ENCODE measurements at places on chromosomes 16 and 17. TPM values are rescaled to one million over a fixed set of nuclear protein-coding genes. Genes with fewer than 3 reads are reported as not detected.

GRCh38 chr16:85846461-85846860 is 47.0 kb downstream of the COX4I1 start:
- DNase-seq = no peak

DNA sequence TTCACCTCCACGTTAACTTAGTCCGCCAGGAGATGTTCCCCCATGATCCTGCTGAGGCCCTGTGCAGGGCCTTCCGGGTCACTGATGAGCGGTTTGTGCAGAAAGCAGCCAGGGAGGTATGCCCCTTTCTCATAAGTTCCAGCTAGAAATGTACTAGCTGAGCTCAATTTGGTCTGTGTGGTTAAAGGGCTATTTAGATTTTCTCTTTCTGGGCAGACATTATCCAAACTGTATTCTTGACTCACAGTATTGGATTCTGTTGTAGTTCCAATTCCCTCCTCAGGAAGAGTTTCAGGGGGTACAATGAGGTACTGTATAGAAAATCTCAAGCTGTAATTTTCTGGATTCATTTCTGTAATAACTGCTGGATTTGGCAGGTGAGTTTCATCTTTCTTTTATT is 137.1 kb downstream of the TRIM37 start:
- no peak for DNase-seq

- no peak for DNase-seq
These were observed 66.7 kb downstream of the NACA2 start for GRCh38 chr17:61524319-61524718.

GRCh38 chr16:81746566-81746965 is 32.5 kb upstream of the PLCG2 start:
- DNase-seq = no peak

DNA sequence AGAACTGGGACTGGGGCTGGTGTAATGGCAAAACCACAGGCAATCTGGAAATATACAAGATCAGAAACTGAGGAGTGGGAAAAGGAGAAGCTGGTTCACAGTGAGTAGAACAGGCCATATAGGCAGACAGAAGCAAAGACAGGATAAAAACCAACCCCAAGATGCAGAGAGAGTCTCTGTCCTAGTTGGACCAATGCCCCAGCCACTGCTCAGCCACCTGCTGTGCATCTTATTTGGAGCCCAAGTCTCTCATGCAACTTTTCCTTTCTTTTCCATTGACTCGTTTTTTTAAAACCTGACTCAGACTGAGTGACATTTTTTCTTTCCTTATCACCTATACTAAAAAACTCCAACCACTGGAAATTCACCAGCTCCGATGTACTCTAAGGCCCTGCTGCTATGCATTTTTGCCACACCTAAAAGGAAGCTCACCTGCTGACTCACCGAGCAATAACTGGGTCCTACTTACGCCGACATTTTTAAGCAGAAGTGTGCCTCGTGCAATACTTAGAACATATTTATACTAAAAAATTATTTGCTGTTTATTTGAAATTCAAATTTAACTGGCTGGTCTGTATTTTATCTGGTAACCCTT is 100.8 kb upstream of the XYLT1 start:
- no peak for DNase-seq

DNA sequence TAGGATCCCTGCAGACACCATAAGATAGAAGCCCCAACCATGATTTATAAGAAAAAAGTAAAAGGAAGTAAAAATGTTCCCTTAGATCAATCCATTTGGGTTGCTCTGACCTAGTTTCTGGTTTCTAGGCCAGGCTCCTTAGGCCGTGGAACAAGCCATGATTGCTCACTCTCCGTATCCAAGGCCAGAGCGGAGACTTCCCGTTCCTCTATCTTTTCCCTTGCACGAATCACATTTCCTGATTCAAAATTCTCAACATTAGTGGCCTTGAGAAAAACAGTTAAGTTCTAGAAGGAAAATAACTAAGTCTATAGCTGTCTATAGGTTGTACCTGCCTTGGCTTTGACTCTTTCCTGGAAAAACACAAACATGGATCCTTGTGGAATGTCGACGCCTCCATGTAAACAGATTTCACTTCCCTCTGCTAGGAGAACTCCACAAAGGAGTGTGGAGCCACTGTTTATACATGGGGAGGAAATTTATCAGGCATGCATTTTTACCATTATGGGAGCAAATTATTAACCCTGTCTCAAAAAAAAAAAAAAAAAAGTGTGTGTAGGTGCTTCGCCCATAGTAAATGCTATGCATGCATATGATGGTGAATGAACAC is 149.6 kb downstream of the ZFHX3 start:
- DNase-seq = no peak

DNA sequence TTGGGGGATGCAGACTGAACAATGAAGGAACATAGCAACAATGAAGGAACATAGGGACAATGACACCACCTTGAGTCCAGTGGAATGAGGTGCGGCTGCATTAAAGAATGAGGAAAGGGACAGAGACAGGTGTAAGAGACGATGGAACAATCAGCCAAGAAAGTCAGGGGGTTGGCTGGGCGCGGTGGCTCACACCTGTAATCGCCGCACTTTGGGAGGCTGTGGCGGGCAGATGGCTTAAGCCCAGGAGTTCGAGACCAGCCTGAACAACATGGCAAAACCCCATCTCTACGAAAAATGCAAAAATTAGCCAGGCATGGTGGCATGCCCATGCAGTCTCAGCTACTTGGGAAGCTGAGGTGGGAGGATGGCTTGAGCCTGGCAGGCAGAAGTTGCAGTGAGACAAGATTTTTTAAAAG is 13.6 kb upstream of the CBFB start:
- DNase-seq = no peak

DNA sequence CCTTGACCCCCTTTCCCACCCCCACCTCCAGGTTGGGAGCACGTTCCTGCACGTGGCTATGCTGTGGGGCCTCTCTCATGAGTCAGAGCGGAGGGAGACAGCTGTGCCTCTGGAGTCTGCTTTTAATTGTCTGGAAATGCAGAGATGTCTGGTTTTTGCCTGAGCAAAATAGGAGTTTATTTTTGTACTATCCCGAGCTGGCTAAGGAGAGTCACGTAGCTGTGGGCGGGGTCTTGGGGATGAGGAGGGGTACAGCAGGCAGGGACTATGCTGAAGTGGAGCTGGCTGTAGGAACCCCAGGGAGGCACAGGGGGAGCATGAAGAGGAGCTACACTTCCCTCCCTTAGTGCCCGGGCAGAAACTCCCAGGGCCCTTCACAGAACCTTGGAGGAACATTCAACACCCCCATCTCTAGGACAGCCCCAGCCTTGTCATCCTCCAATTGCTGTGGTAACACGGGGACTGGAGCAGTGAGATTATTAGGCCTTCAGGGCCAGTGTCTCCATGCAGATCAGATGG is 44.7 kb upstream of the LGALS9 start:
- DNase-seq = no peak

DNA sequence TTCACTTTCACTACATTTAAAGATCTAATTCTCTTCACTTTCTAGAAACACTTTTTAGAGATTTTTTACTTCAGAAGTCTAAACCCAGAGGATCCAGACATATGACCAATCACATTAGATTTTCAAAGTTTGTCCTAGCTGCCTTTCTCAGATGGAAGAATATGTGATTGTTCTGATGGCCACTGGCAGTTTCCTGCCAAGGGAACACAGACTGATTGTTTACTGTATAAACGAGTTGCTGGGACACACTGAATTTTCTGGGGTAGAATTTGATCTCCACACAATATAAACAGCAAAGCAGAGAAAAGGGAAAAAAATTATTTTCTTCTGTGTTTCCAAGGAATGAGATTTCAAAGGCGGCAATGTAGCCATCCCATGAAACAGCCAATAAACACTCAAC is 480.0 kb downstream of the TOX3 start:
- DNase-seq = no peak

DNA sequence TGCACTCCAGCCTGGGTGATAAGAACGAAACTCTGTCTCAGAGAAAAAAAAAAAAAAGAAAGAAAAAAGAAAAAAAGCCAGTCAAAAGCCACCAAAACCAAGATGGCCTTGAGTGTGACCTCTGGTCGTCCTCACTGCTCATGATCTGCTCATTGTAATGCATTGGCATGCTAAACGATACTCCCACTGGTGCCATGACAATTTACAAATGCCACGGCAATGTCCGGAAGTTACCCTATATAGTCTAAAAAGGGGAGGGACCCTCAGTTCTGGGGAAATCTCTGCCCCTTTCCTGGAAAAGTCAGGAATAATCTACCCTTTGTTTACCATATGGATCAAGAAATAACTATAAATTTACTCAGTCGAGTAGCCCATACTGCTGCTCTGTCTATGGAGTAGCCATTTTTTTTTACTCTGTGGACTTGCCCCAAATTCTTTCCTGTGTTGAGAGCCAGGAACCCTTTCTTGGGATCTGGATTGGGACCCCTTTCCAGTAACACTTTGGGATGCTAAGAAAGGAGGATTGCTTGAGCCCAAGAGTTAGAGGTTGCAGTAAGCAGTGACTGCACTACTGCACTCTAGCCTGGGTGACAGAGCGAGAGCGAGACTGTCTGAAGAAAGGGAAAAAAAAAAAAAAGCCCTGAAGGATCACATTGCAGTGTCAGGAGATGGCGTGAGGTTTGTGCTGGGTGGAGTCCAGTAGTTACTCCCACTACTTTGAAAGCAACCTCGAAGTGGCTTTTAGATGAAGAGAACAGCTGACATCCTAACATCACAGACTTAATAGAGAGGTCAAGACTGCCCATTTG is 3.7 kb upstream of the TMEM231 start:
- DNase-seq = no peak

GRCh38 chr17:57704448-57704847 is 40.7 kb downstream of the CCDC182 start:
- no peak for DNase-seq

DNA sequence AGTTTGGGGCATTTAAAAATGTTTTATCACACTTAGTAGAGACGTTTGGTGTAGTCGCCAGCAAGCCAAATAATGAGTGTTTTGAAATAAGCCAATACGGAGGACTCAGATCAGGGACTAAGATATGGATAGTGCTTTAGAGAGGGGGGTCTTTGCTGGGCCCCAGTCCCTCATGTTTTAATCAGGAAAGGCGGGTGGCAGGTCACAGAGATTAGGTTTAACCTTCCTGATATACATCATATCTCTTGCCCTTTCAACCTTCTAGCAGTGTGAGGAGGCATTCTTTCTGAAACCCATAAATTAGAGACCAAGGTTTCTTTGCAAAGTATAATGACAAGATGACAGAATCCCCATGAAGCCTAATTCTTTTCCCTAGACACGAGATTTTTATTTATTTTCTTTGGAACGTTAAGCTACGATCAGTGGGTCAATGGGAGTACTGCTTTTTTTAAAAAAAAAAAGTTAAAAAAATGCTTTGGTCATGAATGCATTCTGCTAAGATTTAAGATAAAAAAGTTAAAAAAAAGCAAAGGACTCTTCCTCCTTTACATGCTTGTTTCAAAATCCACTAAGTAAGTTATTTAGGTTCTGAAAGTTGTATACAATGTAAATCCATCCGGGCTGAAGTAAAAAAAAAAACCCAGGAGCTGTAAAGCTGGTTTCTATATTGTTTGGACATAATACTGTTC is 572.1 kb upstream of the SALL1 start:
- no peak for DNase-seq

DNA sequence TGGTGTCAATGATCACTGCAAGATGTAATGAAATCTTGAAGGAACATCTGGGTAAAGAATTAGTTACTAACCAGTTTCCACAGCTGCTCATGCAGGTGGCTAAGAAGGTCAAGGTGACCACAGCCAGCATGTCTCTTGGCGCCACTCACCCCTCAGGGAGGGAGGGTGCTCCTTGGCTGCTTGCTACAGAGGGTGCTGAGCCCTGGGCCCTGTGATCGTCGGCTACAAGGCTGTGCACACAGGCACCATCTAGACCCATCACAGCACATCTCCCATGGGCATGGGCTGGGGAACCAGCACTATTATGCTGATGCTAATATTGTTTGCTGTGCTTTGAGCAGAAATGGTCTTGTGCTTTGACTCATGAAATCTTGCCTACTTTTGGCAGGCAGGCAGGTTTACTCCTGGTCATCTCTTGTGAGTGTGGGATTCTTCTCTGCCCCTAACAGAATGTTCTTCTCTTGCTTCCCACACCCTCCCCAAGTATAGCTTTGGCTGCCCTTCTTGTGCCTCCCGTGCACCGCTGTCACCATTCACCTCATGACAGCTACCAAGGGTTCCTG is 36.4 kb downstream of the TXNDC11 start:
- no peak for DNase-seq

DNA sequence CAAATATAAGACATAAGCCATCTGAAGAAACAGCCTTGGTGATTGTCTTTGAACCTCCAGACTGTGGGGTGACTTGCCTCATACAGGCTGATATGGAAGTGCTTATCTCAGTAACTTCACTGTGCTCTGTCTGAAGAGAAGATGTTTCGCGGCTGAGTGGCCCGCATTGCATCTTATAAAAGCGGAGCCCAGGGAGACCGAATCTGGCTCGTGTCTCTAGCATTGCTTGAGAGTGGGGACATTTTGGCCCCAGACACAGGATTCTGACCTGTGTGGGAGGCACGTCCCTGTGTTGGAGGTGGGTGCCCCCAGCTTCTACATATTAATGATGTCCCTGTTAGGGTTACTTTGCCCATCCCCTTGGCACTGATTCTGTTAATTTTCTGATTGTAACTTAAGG is 66.4 kb downstream of the METRNL start:
- DNase-seq = no peak

DNA sequence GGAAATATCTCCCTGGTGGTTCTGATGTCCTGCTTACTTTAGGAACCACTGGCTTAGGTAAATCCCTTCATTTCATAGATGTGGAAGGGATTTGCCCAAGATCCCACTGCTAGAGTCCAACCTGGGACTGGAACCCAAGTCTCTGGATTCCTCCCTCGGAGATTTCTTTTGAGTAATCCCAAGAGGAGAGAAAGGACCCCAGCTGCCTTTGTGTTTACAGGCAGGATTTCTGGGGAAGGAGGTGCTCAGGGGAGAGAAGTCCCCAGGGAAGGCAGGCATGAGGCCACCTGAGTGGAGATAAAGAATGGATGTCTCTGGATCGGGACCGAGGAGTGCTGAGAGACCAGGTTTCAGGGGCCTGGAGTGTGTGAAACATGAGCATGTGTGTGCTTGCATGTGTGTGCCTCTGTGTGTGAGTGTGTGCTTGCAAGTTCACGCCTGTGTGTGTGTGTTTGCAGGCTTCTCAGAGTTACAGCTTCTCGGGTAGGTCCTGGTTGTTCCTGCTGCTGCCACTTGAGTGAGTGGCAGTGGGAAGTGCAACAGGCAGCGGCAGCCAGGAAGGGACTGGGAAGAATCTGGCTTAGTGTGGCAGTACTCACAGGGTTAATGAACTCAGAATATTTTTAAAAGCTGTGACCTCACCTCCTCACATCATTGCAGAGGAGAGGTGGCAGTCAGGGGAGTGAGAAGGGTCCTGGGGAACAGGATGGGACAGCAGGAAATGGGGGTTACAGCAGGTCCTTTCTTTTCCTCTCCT is 2.2 kb downstream of the KCNH6 start:
- DNase-seq = no peak

DNA sequence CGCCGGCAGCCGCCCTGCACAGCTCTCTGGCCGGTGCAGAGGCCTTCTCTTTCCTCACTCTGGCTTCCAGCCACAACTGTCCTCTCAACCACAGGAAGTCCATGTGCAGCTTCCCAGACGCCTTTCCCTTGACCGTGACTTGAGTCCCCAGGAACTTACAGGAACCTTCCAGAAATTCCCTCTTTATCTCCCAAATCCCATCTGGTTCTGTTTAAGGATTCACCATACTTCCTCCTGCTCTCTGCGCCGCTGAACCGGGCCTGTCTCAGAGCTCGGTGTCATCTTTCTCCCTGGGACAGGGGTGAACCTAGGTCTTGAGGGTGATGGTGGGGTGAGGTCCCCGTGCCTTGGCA is 65.2 kb upstream of the ZNF469 start:
- no peak for DNase-seq

Gene WNT3
- total RNA-seq = 0.16 TPM

Gene GAST
- total RNA-seq = not detected

Gene AOC3
- total RNA-seq = 3.0 TPM

Gene KARS1
- total RNA-seq = 236 TPM
